ENCODE measurements at places on chromosomes 7 and 10.

- DNase-seq = peak; percentile 46
Measured at GRCh38 chr7:92244808-92245486, 767 bp downstream of the KRIT1 start.

GRCh38 chr10:97416565-97416964 lies 9.4 kb upstream of the PGAM1 start:
- no peak for DNase-seq

DNA sequence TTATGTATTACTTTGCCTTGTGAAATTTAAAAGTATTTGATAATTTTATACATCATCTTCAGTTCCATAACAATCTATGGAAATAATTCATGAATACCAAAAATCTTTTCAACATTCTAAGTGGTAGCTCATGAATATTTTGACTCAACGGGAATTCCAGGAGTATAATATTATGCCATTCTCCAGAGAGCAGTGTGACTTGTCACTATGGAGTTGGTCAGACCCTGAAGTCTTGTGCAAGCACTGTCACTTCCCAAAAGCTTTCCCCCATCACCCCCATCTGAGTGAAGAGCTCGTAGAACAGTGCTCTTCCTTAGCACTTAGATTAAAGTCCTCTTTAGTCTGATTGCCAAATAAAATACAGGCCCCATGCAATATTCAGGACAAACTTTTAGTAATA lies 29.4 kb upstream of the CCNJ start:
- no peak for DNase-seq

- no peak for DNase-seq
Measured at GRCh38 chr7:46131916-46132795, 211.1 kb upstream of the IGFBP3 start.

GRCh38 chr7:45898222-45898621 lies 9.9 kb downstream of the IGFBP1 start:
- DNase-seq = no peak

GRCh38 chr10:88178758-88179157 lies 315.3 kb downstream of the PTEN start:
- DNase-seq = no peak

GRCh38 chr7:9557853-9558252 lies 1124.4 kb downstream of the NXPH1 start:
- DNase-seq = peak; percentile 76

- DNase-seq = no peak
Measured at GRCh38 chr10:5447056-5447455, 34.7 kb downstream of the NET1 start.

- DNase-seq = no peak
Measured at GRCh38 chr10:129123428-129123827, 343.6 kb upstream of the MGMT start.

GRCh38 chr10:131193923-131194322 lies 117.6 kb downstream of the TCERG1L start:
- DNase-seq = no peak

DNA sequence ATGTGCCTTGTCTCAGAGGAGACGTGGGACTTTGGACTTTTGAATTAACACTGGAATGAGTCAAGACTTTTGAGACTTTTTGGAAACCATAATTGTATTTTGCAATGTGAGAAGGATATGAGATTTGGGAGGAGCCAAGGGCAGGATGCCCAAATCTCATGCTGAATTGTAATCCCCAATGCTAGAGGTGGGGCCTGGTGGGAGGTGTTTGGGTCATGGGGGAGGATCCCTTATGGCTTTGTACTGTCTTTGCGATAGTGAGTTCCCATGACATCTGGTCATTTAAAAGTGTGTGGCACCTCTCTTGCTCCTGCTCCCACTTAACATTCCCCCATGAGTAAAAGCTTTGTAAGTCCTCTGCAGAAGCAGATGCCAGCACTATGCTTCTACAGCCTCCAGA lies 39.2 kb downstream of the DNAJC9 start:
- no peak for DNase-seq

DNA sequence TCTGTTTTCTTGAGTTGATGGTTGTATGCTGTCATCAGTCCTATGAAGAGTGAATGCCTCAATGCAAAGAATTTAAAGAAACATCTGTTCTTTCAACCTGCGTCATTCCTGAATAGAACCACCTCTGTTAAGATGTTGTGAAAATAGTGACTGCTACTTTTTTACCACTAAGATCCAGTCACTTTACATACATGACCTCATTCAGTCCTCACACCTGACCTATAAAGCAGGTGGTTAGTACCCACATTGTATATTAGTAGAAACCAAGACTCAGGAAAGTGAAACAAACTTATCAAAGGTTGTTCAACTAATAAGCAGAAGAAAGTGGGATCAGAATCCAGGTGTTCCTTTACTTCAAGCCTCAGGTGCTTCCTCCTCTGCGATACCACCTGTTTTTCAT lies 64.8 kb downstream of the ITGB8 start:
- no peak for DNase-seq

GRCh38 chr10:64039198-64039597 lies 518.0 kb downstream of the REEP3 start:
- DNase-seq = no peak

DNA sequence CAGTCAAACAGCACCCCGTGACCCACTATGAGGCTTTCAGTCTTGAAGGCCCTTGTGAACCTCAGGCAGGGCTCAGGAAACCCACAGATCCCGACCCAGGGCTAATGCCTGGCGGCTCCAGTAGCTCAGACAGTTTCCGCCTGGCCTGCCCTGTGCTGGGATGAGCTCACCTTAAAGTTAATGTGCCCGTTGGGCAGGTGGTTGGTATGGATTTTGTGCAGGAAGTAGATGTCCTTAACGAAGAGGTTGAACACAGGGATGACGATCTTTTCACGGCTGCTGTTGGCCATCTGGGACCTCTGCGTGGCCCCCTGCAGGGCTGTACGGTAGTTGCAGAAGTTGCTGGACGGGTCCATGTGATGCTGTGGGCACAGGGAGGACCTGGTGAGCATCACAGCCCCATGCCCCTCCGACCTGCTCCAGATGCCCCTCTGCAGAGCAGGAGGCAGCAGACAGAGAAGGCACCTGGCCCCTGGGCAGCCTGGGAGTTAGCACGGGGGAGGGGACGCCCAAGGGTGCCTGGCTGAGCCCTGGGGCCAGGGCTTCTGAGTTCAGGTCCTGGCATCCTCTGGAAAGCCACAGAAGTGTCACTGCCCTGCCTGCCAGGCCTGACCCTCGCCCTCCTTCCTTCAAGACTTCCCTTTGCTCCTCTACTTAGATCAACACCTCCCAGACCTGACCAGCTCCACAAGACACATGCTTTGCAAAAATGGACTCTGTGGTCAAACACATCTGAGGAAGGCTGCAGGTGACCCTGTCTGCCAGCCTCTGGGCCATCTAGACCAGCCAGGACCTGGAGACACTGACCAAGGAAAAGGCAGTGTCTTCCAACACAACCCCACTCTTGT lies 59.8 kb downstream of the CSGALNACT2 start:
- DNase-seq = no peak

DNA sequence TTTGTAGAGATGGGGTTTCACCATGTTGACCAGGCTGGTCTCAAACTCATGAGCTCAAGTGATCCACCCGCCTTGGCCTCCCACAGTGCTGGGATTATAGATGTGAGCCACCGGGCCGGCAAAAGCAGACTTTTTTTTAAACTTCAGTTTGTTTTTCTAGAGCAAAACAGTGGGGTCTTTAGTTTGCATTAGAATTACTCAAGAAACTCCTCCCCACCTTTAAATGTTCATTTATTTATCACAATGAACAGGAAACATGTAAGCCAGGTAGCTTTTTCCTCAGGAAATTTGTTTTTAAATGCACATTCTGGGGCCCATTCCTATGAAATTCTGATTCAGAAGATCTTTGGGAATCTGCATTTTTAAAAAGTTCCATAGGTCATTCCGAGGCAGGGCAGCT lies 56.0 kb upstream of the JAZF1 start:
- DNase-seq = no peak

DNA sequence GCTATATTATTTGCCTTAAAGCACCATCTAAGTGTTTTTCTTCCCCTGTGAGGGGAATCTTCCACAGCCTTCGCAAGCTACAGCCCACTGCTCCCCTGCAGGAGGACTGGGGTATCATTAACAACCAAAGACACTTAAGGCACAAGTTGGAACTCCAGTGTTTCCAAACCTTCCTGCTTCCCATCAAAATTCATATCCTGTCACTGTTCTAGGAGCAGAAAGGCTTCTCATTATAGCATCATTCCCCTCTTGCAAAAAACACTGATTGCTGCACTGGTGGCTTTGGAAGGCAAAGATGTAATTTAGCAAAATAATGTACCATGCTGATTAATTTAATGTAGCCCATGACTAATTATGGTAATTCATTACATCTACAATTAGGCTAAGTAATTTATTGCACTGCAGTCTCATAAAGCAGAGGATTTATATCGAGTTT lies 207.2 kb downstream of the SKAP2 start:
- peak; percentile 60 for DNase-seq

- DNase-seq = no peak
Measured at GRCh38 chr10:103499881-103500280, 6.4 kb downstream of the NEURL1 start.

DNA sequence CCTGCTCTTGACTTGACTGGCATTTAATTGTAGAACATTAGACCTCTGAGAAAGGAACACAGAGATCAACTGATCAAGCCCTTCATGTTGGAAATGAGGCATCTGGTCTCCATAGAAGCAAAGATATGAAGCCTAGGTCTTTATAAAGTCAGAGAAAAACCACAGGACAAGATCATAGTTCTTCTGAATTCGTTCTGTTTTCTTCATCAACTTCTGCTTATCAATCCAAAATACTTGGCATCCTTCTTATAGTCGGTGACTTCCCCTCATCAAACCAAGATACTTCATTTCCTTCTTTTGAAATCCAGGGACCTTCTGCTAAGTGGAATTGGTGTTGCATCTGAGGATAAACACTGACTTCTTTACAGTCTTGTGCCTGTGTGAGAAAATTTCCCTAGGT lies 77.1 kb upstream of the PRKCQ start:
- no peak for DNase-seq

DNA sequence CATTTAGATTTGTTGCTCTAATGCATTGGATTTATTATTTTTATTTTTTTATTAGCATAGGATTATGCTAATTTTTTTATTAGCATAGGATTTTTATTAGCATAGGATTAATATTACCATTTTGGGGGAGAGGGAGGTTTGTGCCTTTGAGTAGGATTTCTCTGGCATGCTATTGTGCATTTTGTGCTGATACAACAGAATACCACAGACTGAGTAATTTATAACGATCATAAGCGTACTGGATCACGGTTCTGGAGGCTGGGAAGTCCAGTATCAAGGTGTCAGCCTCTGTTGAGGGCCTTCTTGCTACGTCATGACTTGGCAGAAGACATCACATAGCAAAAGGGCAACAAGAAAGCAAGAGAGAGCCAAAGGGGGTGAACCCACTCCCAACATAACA lies 187.5 kb downstream of the XPNPEP1 start:
- DNase-seq = no peak

GRCh38 chr7:106768324-106768751 lies 96.7 kb upstream of the PIK3CG start:
- no peak for DNase-seq

DNA sequence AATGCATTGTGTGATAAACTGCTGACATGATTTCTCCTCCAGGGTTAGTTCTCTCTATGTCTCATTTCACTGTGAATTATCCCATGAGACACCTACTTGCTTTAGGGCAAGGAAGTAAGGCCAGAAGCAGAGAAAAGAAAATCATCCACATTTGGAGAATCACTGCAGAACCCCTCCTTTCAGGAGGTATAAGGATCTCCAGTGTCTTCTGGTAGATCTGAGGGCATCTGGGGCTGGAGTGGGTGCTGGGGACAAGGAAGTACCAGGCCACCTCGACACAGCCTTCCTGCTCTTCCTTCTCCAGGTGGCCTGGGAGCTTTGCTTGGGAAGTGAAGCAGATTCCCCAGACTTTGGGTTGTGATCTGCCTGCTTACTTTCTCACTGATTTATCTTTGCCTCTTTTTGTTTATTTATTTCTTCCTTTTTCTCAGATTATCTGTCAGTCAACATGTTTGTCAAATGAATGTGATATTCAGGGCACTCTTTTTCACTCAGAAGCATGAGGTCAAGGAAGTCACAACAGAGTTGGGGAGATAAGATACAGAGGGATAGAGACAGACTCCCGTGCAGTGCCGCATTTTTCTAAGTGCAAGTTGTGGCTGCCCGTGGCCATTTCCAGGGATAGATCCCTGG lies 12.4 kb upstream of the CAMK2G start:
- DNase-seq = no peak

DNA sequence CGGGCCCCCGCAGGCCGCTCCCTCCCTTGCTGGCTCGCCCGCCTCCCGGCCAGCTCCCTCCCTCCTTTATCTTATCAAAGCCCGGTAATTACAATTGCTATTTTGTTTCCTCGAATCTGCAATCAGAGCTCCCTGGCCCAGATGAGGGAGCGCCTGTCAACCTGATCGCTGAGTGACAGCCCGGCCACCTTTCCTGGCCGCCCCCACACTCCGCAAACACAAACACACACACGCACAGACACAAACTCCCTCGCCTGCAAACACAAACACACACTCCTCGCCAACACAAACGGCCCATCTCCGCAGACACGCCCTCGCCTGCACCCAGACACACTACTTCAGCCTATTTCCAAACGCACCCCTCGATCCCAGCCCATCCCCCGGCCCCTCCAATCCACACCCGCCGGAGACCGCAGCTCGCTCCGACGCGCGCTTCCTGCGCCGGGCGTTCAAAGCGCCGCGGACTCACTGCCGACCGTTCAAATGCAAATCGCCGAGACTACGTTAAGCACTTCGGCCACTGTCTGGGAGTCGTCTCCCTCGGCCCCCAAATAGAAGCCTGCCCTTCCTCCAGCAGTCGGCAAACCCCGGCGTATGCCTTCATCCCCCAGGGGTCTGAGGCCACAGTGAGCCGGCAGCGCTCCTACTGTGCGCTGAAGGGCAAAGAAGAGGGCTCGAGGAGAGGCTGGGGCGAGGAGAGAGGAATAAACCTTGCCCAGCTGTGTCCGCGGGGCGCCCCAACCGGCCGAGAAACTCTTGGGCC lies 3.0 kb upstream of the FGF8 start:
- no peak for DNase-seq

DNA sequence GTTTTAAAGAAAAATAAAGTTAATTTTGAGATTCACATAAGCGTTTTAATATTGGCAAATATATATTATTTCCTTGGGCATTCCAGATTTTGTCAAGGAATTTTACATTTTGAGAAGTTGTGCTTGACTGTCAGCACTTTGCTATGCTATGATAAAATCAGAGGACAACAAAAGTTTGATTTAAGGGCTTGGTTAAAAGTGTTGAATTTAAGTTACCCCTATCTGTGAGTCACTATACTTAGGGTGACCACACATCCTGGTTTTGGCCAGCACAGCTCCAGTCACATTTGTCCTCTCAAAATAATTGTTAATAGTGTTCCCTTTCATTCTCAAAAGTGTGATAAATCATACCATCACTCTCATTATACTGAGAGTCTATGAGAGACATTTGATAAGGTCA lies 34.2 kb upstream of the ANK3 start:
- DNase-seq = no peak

DNA sequence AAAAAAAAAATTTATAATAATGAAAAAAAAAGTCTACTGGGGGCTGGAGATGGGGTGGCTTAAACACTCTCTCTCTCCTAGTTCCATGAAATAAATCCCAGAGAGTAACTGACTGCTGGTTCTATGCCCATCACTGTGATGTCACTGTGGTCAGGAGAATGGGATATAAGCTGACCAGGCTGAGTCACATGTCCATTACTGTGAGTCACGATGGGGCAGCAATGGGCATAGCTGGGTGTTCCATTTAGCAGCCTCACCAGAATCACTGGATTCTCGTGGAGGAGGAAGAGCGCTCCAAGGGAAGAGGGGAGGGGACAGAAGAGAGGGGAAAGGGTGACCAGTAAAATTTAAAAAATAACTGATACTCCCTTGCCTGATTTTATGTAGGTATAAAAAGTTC lies 37.1 kb downstream of the MASTL start:
- DNase-seq = no peak

Measured in COR-L47 (cell line).